ENCODE measurements at places on chromosomes 16 and 17.

DNA sequence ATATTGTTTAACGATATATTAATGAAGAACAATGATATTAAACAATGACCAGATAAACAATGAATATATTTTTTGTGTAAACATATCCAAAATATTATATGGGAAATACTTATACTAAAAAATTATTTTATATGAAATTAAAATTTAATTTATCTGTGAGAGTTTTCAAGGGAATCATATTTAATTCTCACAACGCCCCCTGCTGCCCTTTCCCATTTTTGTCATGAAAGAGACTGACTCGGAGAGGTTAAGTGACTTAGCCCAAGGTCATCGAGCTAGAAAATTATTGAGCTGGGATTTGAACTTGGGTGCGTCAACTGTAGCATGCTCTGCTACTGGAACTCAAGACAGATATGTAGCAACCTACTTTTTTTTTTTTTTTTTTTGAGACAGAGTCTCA is 7.2 kb upstream of the MYCBPAP start:
- no peak for DNase-seq

GRCh38 chr16:85607321-85607765 is 5.8 kb upstream of the GSE1 start:
- DNase-seq, result no peak

GRCh38 chr16:57563761-57564160 is 21.3 kb downstream of the ADGRG5 start:
- DNase-seq, result no peak

GRCh38 chr17:67652433-67652832 is 65.3 kb upstream of the NOL11 start:
- DNase-seq, result no peak

DNA sequence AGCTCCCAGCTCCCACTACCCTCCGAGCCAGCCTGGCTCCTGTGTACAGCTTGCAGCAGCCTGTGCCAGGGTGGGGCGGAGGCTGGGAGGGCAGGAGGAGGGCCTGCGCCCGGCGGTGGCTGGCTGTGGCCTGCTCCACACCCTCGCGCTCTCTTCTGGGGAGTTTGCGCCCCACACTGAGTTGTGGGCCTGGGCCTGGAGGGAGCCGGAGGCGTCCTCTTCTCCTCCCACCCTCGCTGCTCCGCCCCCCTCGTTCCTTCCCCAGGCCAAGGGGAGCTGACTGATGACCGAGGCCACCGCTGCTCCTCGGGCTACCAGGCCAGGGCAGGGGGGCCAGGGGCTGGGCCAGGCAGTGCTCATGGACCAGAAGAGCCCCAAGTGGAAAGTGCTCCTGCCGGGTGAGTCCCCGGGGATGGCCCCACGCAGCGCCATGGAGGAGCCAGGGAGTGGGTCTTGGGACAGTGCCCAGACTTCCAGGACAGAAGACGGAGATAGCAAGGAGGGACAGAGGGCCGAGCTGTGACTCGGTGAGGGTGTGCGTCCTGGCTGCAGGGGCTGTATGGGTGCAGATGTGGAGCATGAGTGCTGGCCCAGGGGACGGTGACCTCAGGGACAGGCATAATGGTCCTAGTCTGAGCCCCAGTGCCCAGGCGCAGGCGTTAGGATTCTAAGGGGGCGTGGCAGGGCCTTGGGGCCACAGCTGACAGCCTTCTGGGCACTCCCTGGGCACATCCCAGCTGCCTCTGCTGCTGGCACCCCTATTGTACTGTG is 242.1 kb upstream of the GSE1 start:
- peak; percentile 29 for DNase-seq

DNA sequence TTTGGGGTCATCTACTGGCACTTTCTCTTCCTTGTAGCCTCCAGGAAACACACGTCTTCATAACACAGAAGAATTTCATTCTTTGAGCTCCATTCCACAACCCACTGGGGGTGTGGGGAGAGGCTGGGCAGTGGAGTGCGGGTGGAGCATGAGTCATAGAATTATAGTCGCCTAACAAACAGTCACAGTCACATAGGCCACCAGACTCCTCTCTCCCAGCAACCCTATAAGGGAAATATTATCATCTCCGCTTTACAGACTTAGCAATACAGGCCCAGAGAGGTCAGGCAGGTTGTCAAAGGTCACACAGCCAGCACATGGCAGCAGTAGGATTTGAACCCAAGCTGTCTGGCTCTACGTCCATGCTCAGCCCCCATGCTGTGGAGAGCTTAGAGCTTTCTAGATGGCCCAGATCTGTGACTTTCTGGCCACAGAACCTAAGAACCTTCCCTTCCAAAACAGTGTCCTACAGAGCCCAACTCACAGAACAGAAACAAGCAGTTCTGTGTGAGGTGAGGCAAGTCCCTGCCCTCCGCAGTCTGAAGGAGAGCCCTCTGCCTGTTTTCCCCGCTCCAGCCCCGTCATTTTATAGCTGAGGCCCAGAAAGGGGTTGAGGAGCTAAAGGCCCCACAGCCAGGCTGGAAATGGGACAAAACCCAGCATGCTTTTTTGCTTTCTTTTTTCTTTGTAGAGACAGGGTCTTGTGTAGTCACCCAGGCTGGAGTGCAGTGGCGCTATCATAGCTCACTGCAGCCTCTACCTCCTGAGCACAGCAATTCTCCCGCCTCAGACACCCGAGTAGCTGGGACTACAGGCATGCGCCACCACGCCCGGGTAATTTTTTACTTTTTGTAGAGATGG is 10.7 kb upstream of the LITAF start:
- DNase-seq, result no peak

- DNase-seq, result no peak
Measured at GRCh38 chr16:46830417-46830901, 521 bp downstream of the C16orf87 start.

DNA sequence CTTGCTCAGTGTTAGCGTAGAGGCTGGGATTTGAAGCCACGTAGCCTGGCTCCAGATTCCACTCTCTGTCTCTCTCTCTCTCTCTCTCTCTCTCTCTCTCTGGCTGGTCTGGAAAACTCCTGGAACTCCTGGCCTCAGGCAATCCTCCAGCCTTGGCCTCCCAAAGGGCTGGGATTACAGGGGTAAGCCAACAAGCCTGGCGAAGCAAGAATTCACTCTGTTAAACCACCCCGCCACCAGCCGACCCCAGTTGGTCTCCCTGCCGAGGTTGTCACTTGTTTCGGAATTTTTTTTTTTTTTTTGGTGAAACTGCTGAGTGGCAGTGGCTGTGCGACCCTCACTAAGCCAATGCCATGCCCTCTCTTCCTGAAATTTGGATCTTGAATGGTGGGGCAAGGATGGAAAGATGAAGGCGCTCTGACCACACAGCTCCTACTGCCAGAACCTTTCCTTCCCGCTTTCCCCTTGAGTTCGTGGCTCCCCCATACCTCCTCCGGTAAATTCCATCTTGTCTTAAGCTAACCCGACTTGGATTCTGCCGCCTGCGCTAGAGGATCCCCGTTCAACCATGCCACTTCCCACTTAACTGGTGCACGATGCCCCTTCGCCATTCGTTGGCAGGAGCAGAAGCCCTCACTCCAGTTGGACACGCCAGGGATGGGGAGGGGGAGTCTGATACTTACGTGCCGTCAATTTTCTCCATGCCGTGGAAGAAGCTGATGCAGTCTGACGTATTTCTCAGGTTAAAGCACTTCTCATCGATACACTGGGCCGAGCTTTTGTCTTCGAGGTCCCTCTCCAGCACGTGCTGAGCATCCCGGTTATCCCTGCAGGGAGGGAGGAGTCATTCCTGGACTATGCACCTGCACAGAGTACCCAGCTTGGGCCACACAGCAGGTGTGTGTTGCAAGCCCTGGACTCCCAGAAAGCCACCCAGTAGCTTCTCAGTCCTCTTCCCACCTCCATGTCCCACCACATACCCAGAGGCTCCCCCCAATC is 13.1 kb downstream of the TEKT5 start:
- DNase-seq, result no peak

DNA sequence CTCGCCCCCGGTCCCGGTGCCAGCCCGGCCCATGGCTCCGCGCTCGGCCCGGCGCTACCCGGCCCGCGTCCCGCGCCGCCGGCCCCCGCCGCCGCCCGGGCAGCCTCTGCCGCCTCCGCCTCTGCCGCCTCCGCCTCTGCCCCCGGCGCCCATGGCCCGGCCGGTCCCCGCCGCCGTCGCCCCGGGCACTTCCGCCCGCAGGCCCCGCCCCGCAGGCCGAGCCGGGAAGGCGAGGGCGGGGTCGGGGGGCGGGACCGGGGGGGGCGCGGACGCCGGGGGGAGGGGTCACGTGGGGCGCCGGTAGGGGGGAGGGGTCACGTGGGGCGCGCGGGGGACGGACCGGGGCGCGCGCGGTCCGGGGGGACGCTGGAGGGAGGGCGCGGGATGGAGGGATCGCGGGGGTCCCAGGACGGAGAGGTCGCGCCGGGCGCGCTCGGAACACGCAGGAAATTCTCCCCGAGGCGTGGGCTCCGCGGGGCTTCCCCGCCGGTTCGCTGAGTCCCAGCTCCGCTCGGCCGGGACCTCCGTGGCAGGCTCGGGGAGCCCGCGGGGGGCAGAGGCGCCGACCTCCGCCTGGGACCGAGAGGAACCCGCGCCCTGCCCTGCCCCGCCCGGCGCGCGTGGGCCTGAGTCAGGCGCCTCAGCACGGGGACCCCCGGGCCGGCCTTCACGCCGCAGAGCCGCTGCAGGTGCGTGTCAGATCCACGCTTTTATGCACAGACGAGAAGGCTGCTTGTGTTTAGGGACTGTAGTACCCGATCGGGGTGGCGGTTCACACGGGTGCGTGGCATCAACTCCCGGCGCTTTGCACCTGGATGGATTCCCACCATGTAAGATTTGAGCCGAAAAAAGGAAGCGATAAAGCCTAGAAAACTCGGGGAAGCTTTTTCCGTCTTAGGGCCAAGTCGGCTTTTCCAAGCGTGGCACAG is at the start of gene PGAP6:
Gene PGAP6 (minus strand): TSS at position 190 of the 929 bp plus-strand sequence. CDS start 157 bp downstream, at position 33.
- DNase-seq, result peak; percentile 50

DNA sequence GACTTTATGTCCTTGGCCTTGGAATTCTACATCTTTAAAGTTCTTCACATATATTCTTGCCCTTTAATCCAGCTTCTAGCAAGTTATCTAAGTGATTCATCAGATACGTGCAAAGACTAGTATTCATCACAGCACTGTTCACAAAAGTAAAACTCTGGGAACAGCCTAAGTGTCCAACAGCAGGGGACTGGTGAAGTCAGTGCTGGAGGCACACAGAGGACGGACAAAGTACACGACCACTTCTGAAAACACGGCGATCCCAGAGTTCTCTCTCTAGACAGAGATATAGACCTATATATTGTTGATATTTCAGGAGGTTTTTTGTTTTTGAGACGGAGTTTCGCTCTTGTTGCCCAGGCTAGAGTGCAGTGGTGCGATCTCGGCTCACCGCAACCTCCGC is 12.8 kb downstream of the CTRB1 start:
- no peak for DNase-seq

GRCh38 chr16:72723781-72724180 is 324.1 kb downstream of the ZFHX3 start:
- no peak for DNase-seq

DNA sequence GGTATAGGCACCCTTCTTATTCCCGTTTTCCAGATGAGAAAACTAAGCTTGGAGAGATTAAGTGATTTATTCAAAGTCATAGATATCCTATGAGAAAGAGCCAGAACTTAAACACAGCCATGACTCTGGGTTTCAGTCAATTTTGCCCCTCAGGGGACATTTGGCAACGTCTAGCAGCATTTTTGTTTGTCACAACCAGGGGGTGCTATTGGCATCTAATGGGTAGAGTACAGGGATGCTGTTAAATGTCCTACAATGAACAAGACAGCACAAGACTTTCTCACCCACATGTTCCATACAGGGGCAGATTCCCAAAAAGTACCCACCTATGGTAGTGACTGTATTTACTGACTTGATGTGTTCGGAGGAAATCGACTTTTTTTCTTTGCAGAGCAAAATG is 4.8 kb upstream of the SHISA9 start:
- no peak for DNase-seq

DNA sequence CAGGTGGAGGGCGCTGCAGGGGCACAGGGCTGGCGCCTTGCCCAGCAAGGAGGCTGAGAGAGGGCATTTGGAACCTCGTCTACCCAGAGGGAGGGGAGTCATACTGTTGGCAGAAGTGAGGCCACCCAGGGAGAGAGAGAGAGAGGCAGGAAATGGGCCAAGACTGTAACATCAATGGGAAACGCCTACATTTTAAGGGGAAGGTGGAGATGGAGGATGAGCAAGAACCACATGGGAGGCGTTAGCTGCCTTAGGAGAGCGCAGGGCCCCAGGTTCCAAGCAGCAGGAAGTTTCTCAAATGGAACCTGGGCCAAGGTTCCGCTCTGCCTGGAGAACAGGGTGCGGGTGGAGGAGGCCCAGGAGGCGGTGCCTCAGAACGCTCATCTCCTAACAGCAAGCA is 2.7 kb upstream of the WFDC1 start:
- DNase-seq, result peak; percentile 81

- no peak for DNase-seq
Measured at GRCh38 chr17:54694287-54694887, 206.3 kb upstream of the TOM1L1 start.

DNA sequence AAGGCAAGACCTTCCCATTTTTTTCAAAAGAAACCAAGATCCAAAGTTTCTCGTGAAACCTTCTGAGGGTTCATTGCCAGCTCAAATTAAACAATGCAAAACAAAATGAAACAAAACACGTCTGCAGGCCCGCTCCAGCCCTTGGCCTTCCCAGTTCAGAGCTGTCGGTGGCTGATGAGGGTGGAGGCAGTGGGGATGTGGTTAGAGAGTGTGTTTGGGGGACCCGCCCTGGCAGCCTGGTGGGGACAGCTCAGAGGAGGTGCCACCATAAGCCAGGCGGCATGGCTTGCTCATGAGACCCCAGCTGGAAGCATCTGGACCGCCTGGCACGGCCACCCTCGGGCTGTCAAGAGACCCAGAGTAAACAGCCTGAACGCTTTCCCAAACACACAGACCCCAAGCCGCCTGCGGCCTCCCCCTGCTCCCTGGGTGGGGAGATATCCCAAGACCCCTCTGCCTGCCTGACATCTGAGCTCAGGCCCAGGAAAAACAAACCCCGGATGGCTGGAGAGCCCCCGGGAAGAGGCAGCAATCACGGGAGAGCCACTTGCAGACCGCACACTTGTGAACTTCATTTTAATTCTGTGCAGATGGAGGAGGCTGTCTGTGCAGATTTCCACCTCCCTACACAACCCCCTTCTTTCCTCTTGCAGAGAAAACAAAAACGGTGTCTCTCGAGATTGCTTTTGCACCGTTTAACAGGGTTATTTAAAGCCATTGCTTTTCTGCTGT is 35.4 kb upstream of the LITAF start:
- no peak for DNase-seq

GRCh38 chr17:3033248-3033640 is 30.2 kb downstream of the OR1D5 start:
- no peak for DNase-seq

GRCh38 chr17:57505841-57506773 is 239.0 kb downstream of the CCDC182 start:
- no peak for DNase-seq

DNA sequence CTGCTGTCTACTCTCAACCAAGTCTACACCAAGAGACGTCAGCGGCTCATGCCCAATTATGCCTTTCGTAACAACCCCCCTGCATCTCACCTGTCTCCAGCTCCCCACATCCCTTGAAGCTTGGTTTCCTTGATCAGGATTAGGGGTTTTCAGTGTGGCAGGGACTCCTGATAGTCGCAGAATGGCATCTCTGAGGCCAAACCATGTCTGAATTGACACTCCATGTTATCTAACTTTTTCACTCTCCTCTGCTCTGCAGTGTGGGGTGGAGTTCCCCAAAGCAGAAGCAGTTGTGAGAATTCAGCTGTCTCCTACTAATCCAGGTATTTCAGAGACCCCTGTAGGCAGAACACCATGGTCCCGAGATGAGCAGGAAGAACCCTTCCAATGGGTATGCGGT is 5.6 kb upstream of the AHSP start:
- no peak for DNase-seq
